Osteocyte (in vitro differentiated cells): ENCODE measurements at places on chromosomes 5 and 9.
A peak's percentile ranks its signal among the peaks of the same experiment; 100 is the strongest.

GRCh38 chr5:102722931-102723330, 32.2 kb upstream of the PAM start:
- no peak for DNase-seq

GRCh38 chr5:14557791-14558415, 23.7 kb upstream of the OTULINL start:
- no peak for DNase-seq

GRCh38 chr5:81519217-81519905, 125.4 kb upstream of the ACOT12 start:
- no peak for DNase-seq

DNA sequence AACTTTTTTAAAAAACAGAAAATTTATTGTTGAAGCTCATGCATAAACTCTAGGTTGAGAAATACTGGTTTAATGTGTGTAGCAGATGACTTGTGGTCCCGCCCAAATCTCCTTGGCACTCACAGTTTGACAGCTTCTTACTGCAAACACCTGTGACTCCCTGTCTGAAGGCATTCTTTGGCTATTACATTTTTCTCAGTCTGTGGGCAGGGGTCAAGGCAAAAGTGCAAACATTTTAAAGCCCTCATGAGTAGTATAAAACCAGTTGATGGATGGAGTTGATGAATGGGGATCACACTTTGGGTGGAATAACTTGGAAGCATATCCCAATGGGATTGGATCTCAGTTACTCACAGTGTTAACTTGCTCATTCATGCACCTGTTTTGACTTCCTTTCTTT, 1007.0 kb upstream of the NUDT12 start:
- DNase-seq, result no peak

DNA sequence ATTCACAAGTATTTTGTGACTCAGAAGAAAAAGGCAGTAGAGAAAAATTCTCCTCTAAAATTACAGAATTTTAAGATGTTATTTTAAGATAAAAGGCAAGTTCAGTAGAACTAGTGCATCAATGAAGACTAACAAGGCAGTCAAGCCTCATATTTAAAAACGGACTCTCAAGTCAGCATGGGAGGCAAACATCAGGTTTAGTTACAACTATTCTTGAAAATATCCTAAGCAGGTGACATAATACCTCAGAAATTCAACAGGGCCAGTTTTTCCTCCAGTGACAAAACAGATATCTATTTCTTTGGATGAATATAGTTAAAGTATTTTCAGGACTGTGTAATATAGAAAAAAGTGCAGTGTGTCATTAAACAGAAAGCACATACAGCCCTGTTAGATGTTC, 194.0 kb upstream of the NMUR2 start:
- no peak for DNase-seq

DNA sequence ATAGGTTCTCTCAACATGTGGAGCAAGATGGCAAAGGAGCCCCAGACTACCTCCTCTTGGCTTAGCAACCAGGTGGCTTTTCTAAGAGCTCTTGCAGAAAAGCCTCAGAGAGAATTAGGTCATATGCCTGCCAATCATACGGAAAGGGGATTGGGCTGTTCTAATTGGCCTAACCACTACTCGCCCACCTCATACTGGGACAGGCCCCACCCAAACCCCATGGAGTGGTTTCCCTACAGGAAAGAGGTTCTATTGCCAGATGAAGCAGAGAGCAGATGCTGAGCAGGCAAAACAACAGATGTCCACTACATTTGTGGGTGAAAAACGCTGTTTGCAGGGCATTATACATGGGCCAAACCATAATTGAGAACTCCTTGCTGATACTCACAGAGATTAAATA, 29.0 kb downstream of the ABLIM3 start:
- DNase-seq, result no peak

DNA sequence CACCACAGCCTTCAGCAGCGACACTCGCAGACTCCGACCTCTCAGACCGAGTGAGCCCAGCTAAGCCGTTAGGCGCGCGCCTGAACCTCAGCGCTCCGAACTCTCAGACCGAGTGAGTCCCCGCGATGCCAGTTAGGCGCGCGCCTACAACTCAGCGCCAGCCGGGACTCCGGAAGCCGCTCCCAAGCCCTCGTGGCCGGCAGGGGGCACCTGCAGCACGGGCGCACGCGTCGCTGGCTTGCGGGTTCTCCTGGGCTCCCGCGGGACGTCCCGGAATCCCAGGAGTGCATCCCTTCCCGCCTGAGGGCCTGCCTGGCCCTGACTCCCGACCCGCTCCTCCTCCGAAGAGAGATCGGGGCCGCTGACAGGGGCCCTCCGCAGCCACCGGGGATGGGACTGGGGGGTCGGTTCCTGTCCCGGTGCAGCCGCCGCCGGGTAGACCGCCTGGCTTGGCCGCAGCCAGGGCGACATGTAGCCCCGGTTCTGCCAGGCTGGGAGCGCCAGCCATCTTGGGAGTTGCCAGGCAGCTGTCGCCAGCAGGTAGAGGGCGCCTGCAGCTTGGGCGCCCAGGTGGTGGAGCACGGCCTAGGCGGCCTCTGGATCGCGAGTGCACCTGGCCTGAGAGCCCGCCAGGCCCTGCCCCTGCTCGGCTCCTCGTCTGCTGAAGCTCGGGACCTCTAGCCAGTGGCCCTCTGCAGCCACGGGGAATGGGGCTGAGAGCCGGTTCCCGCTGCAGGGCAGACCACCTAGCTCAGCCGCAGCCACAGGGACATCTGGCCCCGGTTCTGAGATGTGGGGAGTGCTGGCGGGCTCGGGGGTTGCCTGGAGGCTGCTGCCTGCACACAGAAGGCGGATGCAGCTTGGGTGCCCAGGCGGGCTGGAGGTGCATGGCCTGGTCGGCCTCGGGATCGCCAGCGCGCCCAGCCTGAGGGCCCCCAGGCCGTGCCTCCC, at the start of gene ANKRD18A:
ANKRD18A (minus strand) TSS at position 114 of the 951 bp plus-strand sequence. CDS start 311 bp downstream, outside the sequence.
- DNase-seq, result peak; percentile 95

GRCh38 chr5:170151097-170151831, 45.6 kb downstream of the FOXI1 start:
- no peak for DNase-seq

DNA sequence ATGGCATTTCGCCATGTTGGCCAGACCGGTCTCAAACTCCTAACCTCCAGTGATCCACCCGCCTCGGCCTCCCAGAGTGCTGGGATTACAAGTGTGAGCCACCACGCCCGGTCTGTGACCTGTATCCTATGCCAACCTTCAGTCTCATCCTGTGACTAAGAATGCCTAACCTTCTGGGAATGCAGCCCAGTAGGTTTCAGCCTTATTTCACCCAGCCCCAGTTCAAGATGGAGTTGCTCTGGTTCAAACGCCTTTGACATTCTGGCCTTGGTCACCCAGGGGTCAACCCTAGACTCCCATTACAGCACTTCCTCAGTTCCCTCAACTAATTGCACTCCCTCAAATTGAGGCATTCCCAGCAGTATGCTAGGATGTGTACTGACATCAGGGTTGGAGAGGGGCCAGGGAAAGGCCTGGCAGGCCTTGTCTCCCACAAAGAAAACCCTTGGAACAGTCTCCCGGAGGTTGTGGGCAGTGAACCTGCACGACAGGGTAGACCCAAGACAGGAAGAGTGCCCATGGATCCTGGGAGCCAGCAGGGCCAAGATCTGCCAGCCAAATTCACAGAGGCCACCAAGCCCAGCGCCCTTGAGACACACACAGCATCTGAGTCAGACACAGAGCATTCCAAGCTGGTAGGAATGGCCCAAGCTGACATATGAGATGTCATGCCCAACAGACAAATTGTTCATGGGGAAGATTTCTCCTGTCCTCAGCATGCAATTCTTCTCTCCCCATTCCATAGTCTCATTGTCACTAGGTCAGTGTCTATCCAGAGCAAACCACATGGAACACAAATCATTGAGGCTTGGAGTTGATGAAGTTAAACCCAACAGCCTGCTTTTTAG, 24.9 kb upstream of the SMU1 start:
- no peak for DNase-seq

- DNase-seq, result no peak
Observed at GRCh38 chr9:110451726-110452125, 114.1 kb upstream of the TXNDC8 start.

GRCh38 chr5:133868946-133869518, 99.4 kb downstream of the C5orf15 start:
- DNase-seq, result peak; percentile 89

- DNase-seq, result no peak
Observed at GRCh38 chr5:108118813-108119514, 262.9 kb downstream of the FBXL17 start.

- no peak for DNase-seq
Observed at GRCh38 chr5:132776131-132776937, 705 bp downstream of the SEPTIN8 start.

DNA sequence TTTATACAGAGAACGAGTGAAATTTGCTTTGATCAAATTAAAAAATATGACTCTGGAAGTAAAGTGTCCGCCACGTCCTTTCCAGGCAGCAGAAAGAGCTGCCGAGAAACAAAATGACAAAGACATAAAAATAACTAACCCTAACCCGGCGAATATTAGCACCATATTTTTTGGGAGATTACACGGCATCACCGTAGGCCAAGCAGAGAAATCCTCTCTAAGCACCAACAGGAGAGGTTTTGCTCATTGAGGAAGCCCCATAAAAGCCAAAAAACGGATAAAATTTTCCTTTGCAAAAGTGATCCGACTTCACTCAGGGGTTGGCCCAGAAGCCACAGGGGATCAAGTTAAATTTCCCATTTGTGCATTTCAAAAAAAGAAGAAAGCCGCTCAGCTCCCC, 70.9 kb downstream of the PCDH1 start:
- no peak for DNase-seq
